AML-193 (cell line): ENCODE measurements at places on chromosomes 5 and 9.
A peak's percentile ranks its signal among the peaks of the same experiment; 100 is the strongest.

DNA sequence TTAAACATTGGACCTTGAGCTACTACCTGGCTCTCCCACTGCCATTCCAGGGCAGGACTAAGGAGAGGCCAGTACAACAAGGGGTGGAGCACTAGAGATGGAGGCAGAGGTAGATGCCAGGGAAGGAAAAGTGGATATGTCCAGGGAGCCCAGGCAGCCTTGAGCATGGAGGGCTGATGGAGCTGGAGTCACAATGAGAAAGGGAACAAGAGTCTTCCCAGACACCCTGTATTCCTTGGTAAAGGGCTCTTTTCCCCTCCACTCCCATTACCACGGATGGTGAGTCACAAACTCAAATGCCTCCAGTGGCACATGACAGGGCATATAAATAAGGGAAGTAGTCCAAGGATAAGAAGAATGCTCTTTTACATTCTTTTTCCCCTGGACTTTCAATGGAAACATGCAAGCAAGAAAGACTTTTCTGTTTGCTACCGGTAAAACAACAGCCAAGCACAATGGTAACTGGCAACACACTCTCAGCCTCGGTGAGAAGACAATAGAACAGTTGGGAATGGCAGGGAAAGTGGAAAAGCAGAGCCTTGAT lies 16.7 kb downstream of the ERAP1 start:
- no peak for DNase-seq

DNA sequence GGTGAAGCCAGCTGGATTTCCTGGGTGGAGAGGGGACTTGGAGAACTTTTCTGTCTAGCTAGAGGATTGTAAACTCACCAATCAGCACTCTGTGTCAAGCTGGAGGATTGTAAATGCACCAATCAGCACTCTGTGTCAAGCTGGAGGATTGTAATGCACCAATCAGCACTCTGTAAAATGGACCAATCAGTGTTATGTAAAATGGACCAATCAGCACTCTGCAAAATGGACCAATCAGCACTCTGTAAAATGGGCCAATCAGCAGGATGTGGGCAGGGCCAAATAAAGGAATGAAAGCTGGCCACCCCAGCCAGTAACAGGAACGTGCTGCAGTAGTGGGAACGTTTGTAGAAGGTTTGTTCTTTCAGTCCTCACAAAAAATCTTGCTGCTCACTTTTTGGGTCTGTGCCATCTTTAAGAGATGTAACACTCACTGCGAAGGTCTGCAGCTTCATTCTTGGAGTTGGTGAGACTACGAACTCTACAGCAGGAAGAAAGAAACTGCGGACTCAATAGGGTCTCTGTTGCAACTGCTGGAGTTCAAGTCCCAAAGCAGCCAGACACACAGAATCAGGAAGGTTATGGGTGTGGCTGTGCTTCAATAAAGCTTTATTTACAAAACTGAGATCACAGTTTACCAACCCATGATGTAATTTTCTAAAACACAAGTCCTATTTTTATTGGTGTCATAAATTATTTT lies 145.7 kb upstream of the ERCC6L2 start:
- DNase-seq: no peak

- DNase-seq: no peak
Measured at GRCh38 chr5:125657936-125658335, 765.3 kb upstream of the GRAMD2B start.

- DNase-seq: no peak
Measured at GRCh38 chr9:131960311-131960710, 119.4 kb downstream of the MED27 start.

- no peak for DNase-seq
Measured at GRCh38 chr9:84238652-84239051, 101.9 kb downstream of the SLC28A3 start.

- DNase-seq: no peak
Measured at GRCh38 chr5:143057580-143057999, 287.4 kb downstream of the ARHGAP26 start.

GRCh38 chr9:70413799-70414775 lies at the start of gene KLF9:
Gene KLF9 (minus strand): TSS chr9:70414657. CDS start chr9:70413363, 1,294 bp downstream.
- no peak for DNase-seq

GRCh38 chr9:95010431-95010838 lies 283.9 kb downstream of the AOPEP start:
- no peak for DNase-seq

DNA sequence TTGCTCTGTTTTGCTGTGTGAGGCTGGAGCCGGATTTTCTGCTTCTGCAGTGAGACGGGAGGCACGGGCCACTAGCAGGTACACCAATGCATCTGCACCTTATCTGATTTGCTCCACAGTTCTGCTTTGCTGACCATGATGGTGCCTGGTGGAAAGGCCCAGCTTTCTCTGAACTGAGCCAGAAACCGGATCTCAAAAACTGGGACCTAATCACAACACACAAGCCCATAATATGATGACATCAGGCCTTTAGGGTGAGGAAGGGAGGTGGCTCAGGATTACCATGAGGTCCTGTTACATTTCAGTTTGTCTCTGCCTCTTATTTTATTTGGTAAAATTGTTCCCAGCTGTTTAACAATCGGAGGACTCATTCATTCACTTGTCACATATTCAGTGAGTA lies 49.8 kb downstream of the FGF1 start:
- no peak for DNase-seq

GRCh38 chr5:172410160-172410559 lies 44.2 kb downstream of the SH3PXD2B start:
- peak; percentile 93 for DNase-seq

DNA sequence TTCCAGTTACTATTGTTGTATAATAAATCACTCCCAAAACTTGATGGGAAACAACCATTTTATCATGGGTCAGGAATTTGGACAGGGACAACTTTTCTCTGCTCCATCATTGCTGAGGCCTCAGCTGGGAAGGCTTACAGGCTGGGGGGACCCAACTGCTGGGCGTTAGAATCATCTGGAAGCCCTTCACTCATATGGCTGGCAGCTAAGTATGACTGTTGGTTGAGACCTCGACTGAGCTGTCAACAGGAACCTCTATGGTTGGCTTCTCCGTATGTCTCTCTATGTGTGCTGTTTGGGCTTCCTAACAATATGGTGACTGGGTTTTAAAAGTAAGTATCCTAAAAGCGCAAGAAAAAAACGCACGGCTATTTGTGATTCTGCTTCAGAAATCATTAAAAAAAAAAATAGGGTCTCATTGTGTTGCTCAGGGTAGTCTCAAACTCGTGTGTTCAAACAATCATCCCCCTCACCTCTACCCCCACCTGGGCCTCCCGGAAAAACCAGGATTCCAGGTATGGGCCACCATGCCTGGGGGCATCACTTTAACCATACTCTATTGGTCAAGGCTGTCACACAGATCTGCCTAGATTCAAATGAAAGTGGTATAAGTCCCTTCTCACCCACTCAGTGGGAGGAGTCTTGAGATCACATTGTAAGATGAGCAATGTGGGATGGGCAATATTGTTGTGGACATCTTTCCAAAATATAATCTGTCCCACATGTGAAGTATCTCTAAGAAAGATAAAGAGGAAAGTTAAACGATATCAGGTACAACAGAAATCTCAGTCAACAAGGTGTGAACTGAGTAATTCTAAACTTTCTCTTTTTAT lies 15.2 kb downstream of the FNBP1 start:
- no peak for DNase-seq

DNA sequence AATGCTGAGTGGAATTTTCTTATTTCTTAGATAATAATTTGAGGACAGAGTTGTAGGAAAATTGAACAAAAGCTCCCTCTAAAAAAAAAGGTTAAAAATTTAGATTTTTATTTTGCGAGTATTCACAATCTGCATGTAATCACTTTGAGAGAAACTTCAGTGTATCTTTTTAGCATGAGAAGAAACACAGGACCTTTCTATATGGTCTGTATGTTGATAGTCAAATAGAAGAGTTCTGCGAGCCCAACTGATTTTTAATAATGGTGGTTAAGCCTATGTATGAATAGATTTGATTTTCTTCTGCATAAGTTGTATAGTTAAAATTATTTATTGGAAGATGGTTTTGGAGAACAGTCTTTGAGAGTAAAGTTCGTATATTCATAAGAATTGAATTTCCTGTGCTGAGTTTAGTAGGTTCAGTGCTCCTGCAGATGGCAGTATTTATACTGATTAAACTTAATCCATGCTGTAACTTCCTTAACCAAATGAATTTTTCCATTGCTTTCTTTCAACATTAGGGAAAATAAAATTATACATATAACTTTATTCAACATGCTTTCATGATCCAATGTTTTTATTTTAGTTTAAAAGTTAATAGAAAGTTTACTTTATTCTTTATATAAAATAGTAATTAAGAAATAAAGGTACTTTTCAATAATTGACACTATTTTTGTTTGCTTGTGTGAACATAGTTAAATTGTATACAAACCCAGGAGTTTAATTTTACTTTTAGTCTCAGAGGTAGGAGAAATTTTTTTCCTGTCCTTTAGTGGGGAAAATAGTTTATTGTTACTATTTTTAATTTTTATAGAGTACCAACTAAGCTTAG lies 19.6 kb downstream of the TCERG1 start:
- peak; percentile 17 for DNase-seq

- DNase-seq: no peak
Measured at GRCh38 chr9:97856857-97857605, 4.0 kb downstream of the FOXE1 start.

DNA sequence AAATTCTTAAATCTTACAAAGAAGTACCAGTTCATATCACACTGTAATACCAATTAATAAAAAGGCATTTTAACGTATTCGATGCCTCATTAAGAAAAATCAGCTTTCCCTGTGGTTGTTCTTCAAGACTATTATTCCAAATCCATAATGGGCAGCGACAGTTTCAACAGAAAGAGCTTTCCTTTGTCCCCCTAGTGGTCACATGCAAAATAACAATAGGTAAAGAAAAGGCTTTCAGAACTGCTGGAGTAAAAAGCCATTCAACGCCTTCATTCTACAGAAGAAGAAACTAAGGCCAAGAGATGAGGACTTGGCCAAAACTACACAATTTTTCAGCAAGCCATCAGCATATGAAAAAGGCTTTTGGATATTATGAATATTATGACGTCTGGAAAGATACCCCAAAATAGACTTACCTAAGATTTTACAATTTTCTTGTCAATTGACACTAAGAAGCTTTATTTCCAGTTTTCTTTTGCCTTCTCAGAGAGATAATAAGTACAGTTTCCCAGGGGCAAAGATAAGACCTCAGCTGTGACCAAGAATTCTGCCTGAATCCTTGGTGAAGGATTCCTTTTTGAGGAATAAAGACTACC lies 6.7 kb upstream of the CDH6 start:
- peak; percentile 5 for DNase-seq

GRCh38 chr5:90477073-90477472 lies 2.4 kb downstream of the POLR3G start:
- no peak for DNase-seq

GRCh38 chr9:36762958-36763357 lies 190.3 kb downstream of the MELK start:
- no peak for DNase-seq

GRCh38 chr9:93091453-93092081 lies 4.5 kb upstream of the CARD19 start:
- no peak for DNase-seq

- no peak for DNase-seq
Measured at GRCh38 chr5:142246258-142246657, 78.6 kb downstream of the SPRY4 start.

DNA sequence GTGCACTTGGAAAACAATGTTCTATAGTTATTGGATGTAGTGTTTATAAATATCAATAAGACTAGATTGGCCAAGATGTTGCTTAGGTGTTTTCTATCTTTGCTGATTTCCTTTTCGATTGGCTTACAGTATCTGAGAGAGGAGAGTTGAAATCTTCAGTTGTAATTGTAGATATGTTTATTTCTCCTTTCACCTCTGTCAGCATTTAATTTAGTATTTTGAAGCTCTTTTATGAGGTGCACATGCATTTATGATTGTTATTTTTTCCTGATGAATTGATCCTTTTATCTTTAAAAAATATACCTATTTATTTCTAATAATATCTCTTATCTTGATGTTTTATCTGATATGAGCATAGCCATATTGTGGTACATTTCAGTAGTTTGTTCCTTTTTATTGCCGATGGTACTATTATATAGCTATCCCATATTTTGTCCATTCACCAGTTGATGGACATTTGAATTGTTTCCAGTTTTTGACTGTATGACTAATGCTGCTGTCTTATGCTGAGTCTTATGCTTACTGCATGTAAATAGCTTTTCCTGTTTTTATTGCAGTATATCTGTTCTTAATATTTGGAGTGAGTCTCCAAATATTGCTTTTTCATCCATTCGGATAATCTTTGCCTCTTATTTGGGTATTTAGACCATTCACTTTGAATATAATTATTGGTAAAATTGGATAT lies 34.7 kb downstream of the ERCC6L2 start:
- no peak for DNase-seq

GRCh38 chr5:78221467-78221866 lies 73.0 kb downstream of the AP3B1 start:
- DNase-seq: no peak

DNA sequence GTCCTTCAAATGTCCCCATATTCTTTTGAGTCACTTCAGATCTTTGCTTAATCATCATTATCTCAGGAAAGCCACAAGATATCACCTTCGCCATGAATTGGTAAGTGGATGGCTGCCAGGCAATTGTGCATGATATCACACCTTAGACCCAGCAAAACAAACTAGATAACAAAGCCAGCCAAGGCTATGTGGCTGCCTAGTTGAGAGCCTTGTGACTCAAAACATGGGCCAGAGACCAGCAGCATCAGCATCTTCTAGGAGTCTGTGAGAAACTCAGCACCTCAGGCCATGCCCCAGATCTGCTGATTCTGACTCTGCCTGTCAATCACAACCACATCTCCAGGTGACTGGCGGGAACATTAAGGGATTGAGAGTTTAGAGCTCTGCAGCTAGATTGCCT lies 82.8 kb downstream of the SLIT3 start:
- DNase-seq: no peak

DNA sequence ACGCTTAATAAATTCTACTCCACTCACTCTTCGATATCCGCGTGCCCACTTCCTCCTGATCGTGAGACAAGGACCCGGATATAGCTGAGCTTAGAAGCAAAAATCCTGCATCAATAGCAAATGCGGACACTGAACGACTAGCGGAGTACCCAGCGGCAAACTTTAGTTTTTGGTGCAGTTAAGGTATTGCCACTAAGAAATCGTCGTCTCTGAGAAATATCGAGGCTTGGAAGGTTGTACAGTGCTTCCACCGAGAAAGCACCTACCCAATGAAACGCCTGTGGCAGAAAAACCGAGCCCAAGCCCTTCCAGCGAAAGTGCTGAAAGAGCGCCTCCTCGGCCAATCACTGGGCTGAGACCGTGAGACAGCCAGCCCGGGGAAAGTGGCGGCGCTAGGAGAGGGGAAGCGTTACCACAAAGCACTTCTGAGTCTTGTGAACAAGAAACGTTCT lies 32.2 kb downstream of the ANXA2R start:
- DNase-seq: peak; percentile 59
